ENCODE measurements at places on chromosomes 2 and 18.
A peak's percentile ranks its signal among the peaks of the same experiment; 100 is the strongest.

- no peak for DNase-seq
Measured at GRCh38 chr2:97706708-97707345, 6.5 kb upstream of the ZAP70 start.

- DNase-seq, result no peak
Measured at GRCh38 chr2:65708086-65708485, 275.7 kb upstream of the SPRED2 start.

GRCh38 chr2:17355608-17356329 lies 162.5 kb downstream of the RAD51AP2 start:
- DNase-seq, result no peak

GRCh38 chr2:62724886-62725711 lies 19.6 kb downstream of the EHBP1 start:
- DNase-seq, result peak; percentile 32

DNA sequence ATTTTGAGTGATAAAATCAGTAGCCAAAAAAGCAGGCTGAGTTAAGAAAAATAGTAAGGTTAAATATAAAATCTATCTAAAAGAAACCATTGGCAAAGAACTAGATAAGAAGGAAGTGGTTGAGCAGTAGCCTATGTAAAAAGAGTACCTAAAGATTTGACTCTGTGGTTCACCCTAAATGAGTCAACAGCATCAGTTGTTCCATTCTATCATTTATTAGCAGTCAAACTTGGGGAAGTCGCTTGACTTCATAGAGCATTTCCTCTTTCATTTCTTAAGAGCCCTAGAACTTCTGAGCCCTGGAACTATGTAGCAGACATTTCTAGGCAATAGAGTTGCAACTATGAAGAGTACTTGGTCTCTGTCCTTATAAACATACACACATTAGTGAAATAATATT lies 381.7 kb downstream of the NUP35 start:
- DNase-seq, result no peak
